Stimulated activated CD4-positive, alpha-beta T cell treated with anti-CD3 and anti-CD28 coated beads, TNF-alpha, amount 100 ng/mL, for 24 hours (primary cell): ENCODE measurements at places on chromosomes 5 and 9.

DNA sequence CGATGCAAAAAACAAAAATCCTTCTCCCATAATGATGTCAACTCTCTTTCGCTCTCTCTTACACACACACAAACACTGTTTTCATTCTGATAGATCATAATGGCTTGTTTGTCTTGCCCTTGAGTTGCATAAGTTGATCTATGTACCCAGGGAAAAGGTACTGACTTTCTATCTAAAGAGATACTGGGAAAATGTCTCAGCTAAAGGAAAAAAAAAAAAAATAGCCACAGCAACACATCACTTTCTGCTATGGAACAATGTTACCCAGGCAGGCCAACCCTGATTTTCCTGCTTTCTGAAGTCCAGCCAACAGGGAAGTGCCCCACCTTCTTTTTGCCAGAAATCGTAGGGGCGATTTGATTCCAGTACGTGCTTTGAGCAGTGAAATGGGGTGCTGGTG, 212.6 kb upstream of the ACTBL2 start:
- DNase-seq, result no peak

DNA sequence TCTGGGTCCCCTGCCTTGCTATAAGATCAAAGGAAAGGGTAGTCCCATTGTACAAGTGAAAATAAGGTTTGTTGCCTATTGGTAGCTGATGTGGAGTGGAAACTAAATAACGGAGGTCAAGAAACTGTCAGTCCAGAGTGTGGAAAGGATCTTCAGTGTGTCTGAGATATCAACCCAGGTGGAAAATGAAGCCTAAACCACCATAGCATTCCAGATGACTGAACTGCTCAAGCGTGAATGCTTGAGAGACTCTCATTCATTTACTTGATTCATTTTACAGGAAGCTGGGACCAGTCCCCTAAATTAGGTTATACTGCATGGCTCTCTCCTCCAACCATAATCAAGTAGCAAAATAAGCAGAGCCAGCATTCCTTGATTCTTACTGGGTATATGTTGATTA, 116.0 kb upstream of the SLC28A3 start:
- DNase-seq, result no peak

DNA sequence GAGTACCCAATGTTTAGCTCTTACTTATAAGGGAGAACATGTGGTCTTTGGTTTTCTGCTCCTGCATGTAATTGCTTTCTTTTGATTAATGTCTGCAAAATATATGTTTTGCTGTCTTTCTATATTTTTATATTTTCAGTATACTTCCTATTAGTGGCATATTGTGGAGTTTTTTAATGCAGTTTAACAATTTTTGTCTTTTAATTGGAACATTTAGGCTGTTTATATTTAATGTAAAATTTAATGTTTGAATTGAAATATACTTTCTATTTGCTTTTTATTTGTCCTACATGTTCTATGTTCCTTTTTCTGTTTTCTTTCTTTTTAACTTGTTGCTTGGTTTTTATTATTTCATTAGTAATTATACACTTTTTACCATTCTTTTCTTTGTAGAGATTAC, 4.9 kb downstream of the ECM2 start:
- DNase-seq, result no peak

DNA sequence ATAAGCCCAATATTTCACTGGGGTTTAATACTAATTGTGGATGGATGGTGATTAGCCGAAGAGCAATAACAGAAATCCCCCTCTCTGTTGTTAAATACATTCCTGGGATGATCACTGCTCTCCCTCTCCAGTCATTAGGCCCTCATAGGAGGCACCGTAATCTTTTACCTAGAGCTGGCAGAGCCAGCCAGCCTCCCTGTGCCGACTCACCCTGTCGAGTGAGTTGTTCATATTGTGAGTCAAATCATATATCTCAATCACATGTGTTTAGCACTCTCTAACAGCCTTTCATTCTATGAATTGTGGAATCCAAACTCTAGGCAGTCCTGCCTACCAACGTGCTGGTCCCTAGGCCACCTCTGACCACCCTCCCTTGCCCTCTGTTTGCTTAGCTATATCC, 771.0 kb downstream of the IRX1 start:
- DNase-seq, result no peak

GRCh38 chr9:18981476-18982261, 51.3 kb downstream of the SAXO1 start:
- no peak for DNase-seq

- no peak for DNase-seq
Observed at GRCh38 chr5:177507596-177508220, 1.9 kb downstream of the DOK3 start.

- DNase-seq, result no peak
Observed at GRCh38 chr9:78167356-78167755, 68.5 kb upstream of the CEP78 start.

DNA sequence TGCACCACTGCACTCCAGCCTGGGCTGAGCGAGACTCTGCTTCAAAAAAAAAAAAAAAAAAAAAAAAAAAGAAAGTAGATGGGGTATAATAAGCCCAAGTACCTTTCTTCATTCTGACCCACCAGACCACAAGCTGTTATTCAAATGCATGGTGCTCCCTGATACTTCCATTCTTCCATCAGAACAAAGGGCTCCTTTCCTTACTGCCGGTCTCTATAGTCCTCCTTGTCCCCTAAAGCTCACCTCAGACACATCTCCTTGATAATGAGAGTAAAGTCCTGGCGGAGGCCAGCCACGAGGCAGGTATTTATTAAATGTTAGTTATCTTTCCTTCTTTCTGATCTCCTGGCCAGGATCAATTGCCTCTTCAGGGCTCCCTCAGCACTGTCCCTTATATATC, 162.5 kb downstream of the RAB3C start:
- DNase-seq, result no peak

DNA sequence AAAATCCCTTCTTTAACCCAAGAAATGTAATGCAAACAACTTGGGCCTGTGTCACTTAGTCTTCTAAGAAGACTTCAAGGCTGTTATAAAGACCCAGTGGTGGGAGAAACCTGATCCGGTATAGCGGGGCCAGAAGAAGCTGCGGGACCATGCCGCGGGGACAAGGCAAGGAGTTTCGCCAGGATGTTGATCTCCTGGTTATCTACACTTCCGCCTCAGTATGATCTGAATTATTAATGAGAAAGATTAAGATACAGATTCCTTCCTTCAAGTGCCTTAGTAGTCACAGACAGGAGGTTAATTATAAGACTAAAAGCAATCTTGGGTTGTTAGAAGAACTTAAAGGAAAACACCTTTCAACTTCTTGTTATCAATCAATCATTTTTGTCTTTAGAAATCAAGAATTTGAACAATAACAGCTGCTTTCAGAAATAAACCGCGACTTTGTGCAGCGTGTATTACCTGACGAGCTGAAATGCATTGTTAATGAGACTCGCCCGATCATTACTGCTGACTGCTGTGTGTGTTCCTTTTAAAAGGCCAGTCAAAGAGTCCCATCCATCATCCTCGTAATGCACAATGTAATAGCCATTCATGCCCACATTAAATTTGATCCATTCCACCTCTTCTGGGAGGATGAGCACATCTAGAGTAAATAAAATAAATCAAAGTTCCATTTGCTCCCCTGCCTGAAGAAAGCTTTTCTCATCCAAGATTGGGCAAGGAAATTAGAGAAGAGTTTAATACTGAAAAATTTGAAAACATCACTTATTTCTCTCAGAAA, 22.2 kb downstream of the ERAP1 start:
- DNase-seq, result no peak

DNA sequence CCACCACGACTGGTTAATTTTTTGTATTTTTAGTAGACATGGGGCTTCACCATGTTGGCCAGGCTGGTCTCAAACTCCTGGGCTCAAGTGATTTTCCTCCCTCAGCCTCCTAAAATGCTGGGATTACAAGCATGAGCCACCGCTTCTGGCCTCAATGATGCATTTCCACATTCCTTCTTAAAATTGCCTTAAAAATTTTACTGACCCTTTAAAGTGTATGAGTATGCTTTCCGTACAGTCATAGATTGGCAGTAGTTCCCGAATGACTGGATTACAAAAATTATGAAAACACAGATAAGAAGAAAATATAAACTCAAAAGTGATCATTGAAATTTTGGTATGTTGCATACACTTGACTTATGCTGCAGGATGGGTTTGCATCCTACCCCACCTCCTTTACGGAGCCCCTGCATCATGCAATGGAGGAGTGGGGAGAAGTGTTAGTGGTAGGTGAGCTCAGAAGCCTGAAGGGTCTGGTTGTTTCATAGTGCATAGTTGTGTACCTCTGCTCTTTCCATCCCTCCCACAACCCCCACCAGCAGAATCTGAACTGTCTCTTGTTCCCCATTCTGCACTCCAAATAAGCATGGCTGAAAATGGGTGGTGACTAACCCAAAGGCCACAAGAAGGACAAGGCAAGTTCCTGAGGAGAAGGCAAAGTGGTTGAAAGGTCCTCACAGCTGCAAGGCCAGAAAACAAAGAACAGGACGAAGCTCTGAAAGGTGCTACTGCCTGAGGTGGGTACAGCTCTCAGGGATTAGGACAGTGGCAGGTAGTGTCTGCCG, 26.8 kb downstream of the ANKRD55 start:
- DNase-seq, result no peak

GRCh38 chr5:6448622-6449464, at the start of gene UBE2QL1:
Gene UBE2QL1, plus strand, starts transcription at chr5:6448859. Its CDS starts 35 bp downstream, at chr5:6448894.
- no peak for DNase-seq

DNA sequence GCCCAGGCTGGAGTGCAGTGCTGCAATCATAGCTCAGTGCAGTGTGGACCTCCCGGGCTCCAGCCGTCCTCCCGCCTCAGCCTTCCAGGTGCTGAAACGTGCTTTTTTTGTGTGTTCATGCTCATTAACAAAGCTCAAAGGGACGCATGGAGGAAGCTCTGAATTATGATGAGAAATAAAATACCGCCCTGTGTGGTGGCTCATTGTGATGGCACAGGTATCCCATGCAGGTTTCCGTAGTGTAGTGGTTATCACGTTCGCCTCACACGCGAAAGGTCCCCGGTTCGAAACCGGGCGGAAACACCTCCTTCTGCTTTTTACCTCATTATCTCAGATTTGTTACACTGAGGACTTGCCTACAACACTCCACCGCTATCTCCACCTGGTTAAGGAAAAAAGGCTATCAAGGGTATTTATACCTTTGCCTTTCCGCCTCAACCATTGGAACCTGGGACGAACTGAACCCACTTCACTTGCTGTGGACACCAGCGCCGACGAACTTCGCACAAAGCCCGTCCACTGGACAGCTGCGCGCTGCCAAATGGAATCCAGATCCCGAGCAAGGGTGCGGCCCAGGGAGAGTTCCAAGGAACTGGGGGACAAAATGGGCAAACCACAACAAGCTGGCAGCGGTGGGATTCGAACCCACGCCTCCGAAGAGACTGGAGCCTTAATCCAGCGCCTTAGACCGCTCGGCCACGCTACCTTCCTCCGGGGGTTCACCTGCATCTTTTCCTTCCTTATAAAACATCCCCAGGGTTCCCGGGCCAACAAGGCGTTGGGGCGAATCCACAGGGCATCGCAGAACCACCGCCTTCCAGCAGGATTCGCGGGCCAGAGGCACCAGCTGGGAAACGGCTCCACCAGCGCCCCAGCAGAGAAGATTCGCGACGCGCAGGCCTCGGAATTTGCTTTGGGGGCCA, 26.3 kb downstream of the OR2V2 start:
- peak; percentile 83 for DNase-seq

- no peak for DNase-seq
Observed at GRCh38 chr5:100889896-100890295, 13.2 kb downstream of the ST8SIA4 start.

DNA sequence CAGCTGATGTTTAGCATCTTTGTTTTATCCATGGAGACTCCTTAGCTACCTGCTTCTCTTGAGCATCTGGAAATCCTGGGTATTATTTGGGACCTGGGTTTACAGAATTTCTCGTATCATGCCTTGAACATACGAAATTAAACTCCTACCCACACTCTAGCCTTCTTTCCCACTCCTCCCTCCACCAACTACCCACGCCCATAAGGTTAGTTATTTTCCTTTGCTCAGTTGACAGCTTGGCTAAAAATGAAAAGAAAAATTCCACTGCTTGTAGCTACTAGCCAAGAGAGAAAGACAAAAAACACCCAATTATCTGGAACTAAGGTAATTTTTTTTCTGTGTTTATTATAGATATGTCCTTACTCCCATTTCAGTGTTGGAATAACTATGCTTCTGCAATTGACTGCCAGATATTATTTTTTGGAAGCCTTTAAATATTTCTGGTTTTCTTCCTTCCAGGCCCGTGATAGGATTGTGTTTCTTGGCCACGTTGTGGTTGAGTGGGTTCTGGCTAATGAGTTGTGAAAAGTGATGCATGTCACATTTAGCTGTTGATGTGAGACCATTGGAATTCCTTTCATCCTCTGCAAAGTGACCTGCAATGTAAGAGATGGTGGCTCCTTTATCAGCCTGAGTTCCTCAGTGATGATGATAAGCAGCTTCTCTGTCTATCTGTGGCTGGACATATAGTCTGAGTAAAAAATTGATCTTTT, 308.1 kb downstream of the LRRC70 start:
- no peak for DNase-seq

DNA sequence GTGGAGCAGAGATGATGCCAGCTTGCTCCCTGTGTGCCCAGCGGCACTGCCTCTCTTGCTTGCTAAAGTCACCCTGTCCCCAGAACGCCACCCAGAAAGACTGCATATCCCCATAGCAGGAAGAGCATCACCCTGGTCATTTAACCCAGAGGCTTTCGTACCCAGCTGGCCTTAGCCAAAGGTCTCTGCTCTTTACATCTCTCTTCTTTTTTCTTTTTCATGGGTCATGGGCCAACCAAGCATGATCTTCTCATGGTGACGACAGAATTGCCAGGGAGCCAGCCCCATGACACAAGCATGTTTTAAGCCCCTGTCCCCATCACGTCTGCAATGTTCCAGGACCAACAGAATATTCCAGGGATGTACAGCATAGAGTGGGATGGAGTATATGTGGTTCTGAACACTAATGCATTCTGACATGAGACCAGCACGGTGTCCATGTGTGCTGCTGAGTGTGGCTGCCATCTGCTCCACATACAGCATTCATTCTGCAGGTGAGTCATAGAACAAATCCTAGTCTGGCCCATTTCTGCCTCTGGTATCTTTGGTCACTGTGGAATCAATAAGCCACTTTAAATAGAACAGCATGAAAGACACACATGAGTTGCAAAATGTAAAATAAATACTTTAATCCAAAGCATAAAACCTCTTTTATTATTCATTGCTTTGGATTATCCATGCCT, 203.0 kb downstream of the MED10 start:
- no peak for DNase-seq

- DNase-seq, result no peak
Observed at GRCh38 chr5:54658010-54658409, 140.5 kb downstream of the SNX18 start.

- no peak for DNase-seq
Observed at GRCh38 chr5:179151286-179152118, 91.3 kb downstream of the ZNF354C start.

GRCh38 chr5:34721327-34721726, 65.2 kb downstream of the RAI14 start:
- no peak for DNase-seq

GRCh38 chr9:99425923-99426842, 204.1 kb downstream of the SEC61B start:
- no peak for DNase-seq

- DNase-seq, result no peak
Observed at GRCh38 chr9:88777498-88778312, 213.6 kb upstream of the S1PR3 start.
